Right lobe of liver (tissue), 6 donors: ENCODE measurements at places on chromosomes 2 and 18. TPM values are rescaled to one million over a fixed set of nuclear protein-coding genes. Genes with fewer than 3 reads are reported as not detected.

The IL36B gene
- not detected for total RNA-seq

The PARD3B gene
- 6.0 TPM for total RNA-seq

The POTEC gene
- total RNA-seq: not detected

The SEPTIN2 gene
- 66.6 TPM for total RNA-seq

The GATA6 gene
- total RNA-seq: 8.0 TPM

The SCYGR4 gene
- not detected for total RNA-seq

The DNAH7 gene
- 0.31 TPM for total RNA-seq
